Activated CD4-positive, alpha-beta T cell treated with anti-CD3 and anti-CD28 coated beads, Interleukin-2, amount 10 ng/mL, durations not matched to agents 7 days and 5 days (primary cell): ENCODE measurements at places on chromosomes 6 and 20. TPM values are rescaled to one million over a fixed set of nuclear protein-coding genes. Genes with fewer than 3 reads are reported as not detected.

The TBXT gene
- not detected for total RNA-seq

The PSORS1C1 gene
- total RNA-seq = 0.57 TPM

The TBC1D32 gene
- total RNA-seq = 10.9 TPM

The TREM2 gene
- total RNA-seq = not detected

The XRN2 gene
- 64.1 TPM for total RNA-seq

The C20orf144 gene
- 0.15 TPM for total RNA-seq

The TMEM170B gene
- 0.82 TPM for total RNA-seq
